ENCODE measurements at places on chromosomes 1 and 21.

- DNase-seq: no peak
These were observed 288.8 kb downstream of the ZNF648 start for GRCh38 chr1:181772714-181773113.

GRCh38 chr1:26874896-26875295 is 11.9 kb downstream of the SFN start:
- DNase-seq: no peak

DNA sequence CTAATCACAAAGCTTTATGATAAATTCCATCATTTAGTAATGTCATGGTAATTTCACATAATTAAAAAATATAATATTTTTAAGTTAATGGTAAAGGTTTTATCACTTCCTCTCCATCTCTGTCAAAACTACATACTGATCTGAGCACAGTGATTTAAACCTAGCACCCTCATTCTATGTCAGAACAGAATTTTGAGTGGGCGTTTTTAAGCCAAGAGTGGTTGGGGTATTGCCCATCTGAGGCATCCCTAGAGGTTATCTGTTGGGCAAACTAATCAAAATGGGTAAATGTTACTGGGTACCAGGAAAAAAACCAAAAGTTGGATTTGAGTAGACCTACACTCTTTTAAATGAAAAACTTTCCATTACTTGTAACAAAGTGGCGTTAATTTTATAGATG is 100.7 kb upstream of the GFI1 start:
- DNase-seq: no peak

DNA sequence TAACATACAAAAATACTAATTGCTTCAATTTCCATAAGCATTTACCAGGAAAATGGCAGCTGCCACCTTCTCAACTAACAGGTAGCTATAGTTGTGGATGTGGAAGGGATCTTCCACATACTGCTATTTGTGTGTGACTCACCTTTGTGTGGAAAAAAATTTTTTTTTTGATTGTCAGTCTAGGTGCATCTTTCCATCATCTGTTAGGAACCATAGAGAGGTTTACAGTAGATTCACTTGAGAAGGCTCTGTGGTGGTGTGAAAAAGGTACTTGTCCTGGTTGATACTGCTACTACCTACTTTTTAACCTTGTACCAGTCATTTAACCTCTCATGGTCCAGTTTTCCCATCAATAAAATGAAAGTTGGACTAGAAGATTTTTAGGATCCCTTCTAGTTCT is 12.9 kb downstream of the DDX20 start:
- DNase-seq: no peak

GRCh38 chr1:214492401-214493075 is 58.9 kb downstream of the PTPN14 start:
- DNase-seq: no peak

- no peak for DNase-seq
These were observed 610 bp downstream of the COL6A2 start for GRCh38 chr21:46098303-46099141.

- DNase-seq: no peak
These were observed 22.7 kb downstream of the RAB3GAP2 start for GRCh38 chr1:220249522-220249921.

DNA sequence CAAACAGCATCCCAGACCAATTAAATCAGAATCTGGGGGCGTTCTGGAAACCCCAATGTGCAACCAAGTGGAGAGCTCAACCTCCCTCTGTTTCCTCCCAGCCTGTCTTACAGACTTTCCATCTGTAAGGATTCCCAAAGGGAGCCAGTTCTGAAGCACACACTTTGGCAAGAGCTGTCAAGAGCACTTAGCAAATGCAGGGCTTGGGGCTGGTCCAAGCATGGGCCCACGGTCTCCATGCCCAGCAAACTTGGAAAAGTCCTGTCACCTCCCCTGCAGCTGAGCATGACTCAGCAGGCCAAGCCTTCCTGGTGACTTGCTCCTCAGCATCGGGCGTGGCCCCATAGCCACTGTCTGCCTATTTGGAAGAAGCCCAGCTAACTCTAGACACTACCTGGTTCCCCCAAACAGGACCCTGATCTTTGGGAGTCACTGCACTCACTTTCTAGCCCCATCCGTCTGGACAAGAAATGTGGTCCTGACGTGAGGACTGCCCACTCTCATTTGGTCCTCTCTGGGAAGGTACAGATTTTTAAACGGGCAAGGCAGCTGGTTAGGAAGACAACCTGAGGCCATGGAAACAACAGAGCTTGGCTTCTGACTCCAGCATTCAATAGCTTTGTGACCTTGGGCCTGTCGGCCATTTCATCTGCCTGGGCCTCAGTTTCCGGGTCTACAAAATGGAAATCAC is 16.9 kb downstream of the SLC2A1 start:
- DNase-seq: no peak

GRCh38 chr1:53273526-53273925 is 35.2 kb upstream of the MAGOH start:
- no peak for DNase-seq

DNA sequence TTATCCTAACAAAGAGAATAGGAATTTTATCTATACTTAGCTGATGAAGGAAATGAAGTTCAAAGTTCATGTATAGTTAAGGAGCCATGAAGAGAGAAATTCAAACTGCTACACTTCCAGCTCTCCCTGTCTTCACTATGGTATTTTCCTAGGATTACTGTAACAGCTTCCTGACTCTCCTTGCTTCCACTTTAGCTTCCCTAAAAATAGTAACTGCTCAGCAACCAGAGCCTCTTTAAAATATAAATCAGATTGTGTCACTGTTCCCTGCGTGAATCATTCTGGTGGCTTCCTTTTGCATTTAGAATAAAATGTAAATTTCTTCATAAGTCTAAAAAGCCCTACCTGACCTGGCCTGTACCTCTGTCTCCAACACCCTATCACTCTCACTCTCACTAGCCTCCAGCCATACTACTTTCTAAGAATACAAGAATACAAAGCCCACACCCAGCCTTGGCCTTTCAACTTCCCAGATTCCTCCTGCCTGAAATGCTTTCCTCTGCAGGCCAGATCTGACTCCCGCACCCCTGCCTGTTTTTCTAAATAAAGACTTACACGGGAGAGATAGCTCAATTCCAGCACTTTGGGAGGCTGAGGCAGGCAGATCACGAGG is 30.5 kb downstream of the OR10J1 start:
- no peak for DNase-seq

- no peak for DNase-seq
These were observed 33.2 kb upstream of the FNBP1L start for GRCh38 chr1:93414749-93415148.

DNA sequence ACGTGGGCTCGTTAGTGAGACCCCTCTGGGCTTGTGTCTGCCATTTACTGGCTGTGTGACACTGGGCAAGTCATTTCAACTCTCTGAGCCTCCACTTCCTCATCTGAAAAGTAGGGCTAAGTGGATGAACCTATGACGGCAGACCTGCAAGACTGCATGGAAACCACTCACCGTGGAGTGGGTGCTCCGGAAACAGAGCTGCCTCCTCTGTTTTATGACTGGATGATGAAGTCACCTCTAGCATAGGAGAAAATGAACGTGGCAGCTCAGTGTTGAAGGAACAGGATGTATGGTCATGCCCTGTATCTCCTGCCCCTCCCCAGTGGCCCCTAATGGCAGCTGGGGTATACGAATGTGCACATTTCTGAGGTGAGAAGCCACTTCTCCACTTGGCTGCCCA is 40.5 kb downstream of the STPG1 start:
- no peak for DNase-seq

- no peak for DNase-seq
These were observed 638.0 kb downstream of the KCNT2 start for GRCh38 chr1:195970209-195970608.

- no peak for DNase-seq
These were observed 71.8 kb upstream of the MACF1 start for GRCh38 chr1:39132505-39133339.

DNA sequence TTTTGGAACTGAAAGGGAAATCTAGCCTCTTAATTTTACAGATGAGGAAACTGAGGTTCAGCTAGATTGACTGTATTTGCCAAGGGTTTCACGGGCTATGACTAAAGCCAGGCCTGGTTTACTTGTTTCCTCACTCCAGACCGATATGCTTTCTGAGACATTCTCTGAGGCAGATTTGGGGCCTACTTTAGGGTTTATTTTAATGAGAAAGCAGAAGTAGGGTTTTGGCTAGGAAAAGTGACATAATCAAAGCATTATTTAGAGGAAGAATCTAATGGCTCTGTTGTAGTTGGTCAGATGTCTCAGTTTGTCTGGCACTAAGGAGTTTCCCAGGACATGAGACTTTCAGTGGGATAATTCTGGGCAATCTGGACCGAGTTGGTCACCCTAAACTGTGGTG is 1.5 kb upstream of the RPTN start:
- no peak for DNase-seq

DNA sequence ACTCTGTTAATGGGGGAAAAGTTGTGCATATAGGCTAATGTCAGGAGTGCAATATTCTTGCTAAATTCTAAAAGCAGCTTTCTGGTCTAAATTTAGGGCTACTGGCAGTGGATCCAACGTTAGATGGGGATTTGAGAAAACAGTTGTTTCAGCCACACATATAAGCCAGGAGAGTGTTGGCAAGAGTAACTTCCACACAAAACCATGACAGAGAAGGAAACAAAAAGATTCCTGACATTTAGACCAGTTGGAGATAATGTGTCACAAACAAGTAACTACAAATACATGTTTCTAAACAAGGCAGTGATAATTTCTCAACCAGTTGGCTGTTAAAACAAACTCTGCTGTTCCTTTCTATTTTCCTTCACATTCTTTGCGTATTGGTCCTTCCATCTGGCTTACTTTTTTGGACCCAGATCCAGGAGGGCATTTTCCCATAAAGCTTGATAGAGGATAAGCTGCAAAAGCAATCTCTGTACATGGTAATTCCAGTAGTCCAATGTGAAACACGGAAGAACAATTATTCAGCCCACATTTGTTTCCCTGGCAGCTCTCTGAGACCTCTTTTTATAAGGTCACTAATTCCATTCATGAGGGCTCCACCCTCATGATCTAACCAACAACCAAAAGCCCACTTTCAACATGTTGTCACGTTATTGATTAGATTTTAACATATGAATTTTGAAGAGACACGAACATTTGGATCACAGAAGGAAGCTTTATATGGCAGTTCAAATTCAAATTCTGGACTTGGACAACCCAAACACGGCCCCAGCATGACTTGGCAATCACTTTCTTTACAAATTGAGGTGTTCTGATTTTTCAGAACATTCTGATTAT is 1888.6 kb downstream of the MRPL39 start:
- DNase-seq: no peak

- no peak for DNase-seq
These were observed 30.6 kb downstream of the SNRPE start for GRCh38 chr1:203891950-203892349.

DNA sequence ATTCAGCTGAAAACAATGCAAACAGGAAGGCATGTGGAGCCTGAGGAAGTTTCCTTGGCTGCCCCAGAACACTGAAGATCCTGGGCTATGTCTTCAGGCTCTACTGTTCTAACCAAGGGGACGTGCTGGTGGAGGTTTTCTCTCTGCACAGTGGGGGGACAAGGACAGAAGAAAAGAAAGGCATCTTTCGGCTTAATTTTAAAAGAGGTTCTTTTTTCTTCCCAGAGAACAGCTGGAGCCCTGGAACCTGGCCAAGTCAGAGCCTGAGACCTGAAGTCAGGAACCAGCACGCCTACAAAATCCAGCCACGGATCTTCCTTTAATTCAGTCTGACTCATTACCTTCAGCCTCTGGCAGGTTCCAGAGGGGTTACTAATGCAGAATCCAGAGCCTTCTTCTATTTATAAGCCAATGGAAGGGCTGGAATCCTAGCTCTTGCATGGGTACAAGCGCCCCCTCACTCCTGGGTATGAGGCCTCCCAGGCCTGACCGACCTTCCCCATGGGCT is 19.8 kb downstream of the CTNNBIP1 start:
- DNase-seq: no peak

DNA sequence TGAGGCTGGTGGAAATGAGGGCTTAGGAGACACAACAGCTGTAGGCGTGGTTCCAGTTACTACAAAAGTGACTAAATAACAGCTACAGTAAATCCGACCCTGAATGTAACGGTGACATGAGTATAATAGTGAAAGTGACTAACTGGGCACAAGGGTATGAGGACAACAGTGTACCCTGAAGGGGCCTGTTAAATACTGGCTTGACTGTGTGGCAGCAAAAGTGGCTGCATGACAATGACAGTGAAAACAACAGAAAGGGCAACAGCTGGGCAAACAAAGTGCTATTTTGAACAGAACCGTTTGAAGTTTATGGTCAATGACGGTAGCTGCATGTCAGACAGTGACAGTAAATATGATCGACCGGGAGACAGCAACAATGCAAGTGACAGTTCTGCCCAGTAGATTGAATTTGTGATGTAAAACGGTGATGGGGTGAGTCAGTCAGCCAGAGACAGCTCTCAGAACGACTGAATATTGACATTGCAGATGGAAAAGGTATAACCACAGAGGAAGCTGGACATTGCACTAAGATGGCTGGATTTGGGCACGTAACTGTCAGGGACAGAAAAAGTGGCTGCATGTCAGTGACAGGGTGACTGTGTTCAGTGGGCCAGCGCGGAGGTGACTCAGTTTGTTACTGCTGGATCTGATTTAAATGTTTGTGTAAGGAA is 1.2 kb upstream of the ZBTB40 start:
- DNase-seq: no peak

DNA sequence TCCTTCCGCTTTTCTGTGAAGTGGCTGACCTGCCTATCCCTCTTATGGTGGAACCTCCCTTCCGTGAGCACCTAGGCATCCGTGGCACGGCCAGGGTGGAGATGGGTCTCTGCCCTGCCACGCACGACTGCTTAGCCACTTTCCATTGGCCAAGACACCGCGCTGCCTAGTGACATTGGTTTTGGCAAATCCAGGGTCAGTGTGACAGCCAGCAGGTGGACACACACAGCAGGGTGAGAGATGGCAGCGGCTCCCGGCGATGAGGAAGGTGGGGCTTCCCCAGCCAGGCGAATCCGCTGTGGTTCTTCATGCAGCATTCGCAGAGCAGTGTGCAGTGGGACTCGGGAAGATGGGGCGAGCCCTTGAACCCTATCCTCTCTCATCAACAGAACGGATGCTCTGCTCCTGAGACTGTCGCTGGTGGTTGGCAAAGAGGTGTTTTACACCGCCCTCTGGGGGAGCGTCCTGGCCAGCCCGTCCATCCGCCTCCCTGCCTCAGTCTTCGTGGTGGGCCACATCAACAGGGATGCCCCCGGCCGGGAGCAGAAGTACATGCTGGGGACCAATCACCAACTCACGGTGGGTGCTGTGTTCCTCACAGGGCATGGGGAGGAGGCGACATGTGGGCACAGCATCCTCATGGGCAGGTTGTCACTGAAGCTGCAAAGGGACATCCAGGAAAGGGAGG is 51.8 kb downstream of the DOP1B start:
- DNase-seq: no peak

- DNase-seq: no peak
These were observed 550 bp downstream of the ACKR1 start for GRCh38 chr1:159205225-159205624.

GRCh38 chr1:246787781-246788513 is 63.7 kb downstream of the SCCPDH start:
- DNase-seq: no peak

DNA sequence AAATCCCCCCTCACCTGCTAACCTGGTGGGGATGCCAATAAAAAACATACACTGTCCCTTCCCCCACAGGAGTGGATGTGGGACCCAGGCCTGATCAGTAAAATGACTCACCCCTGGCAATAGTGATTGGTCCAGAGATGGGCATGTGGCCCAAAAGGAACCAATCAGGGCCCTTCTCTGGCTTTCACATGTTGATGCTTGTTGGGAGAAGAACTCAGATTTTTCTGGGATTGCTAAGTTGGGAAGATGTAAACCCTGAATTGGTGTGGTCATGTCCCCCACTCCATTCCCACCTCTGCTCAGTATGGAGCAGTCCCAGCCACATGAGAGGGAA is 43.6 kb upstream of the ACTL8 start:
- no peak for DNase-seq

GRCh38 chr1:54580856-54581550 is 33.0 kb downstream of the ACOT11 start:
- DNase-seq: no peak

All from MM.1S (cell line).